ENCODE measurements at places on chromosomes 1 and 21. TPM values are rescaled to one million over a fixed set of nuclear protein-coding genes. Genes with fewer than 3 reads are reported as not detected.

Gene GJA8
- not detected for total RNA-seq

DNA sequence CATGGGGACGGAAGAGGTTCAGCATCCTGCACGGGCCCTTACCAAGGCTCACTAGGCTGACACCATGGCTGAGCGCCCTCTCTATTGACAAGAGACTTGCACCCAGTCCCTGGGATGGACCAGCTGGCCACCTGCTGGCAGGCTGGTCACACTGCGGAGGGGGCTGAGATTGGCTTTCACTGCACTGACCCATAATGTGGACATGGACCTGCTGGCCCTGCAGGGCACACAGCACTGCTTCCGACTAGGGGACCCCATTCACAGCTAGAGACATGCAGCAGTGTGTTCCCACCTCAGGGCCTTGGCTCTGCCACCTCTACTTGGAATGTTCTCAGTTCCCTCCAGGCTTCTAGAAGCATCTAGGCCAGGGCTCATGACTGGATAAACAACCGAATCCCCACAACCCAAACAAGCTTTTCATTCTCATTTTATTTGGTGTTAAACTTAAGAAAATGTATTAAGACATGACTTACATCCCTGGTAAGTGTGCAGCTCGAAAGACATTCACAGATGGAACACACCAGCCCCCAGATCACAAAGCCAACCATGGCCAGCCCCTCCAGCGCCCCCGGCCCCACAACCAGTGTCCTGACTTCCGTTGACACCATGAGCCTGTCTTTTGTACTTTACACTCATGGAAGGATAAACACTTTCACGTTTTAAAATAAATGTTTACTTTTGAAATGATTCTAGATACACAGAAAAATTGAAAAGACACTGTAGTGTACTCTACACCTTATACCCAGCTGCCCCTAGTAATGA is 9.3 kb upstream of the SRARP start:
- no peak for DNase-seq

Gene PRRX1
- total RNA-seq = 32.7 TPM

Gene DPT
- total RNA-seq = 32.9 TPM

Gene MINDY1
- 31.9 TPM for total RNA-seq

DNA sequence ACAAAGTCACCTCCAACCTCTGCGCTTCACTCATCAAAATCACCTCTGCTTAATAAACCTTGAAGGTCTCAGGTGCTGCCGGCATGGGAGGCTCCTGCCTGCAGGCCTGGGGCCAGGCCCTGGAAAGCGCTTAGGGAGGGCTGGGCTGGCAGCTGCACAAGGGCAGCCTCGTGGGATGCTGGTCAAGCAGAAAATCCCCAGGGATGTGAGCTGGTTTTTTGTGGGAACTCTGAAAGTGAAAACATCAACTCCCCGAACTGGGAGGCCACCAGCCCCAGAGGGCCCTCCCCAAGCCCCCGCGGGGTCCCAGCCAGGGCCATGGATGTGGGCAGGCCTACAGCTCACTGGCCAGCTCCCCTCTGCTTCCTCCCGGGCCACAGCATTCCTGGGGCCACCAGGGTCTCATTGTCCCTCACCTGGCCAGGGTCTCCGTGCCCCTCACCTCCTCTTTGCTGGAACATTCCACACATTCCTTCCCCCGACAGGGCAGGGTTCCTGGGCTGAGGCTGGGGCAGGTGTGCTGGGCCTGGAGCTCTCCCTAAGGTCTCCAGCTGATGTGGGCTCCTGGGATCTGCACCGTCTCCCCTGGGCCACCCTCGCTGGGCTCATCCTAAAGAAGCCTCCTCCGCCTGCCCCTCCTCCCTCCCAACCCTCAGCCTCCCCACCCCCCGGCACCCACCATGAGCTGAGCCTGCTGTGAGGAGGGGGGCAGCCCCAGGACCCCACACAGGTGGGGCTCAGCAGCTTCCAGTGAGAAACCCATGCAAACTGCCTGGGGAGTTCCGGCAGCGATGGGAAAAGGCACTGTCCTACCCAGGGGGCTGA is 36.0 kb upstream of the POFUT2 start:
- DNase-seq = no peak

GRCh38 chr1:94778808-94779207 is 41.3 kb upstream of the SLC44A3 start:
- DNase-seq = no peak

Gene CYP4X1
- 11.0 TPM for total RNA-seq

Gene C1orf87
- 1.3 TPM for total RNA-seq

DNA sequence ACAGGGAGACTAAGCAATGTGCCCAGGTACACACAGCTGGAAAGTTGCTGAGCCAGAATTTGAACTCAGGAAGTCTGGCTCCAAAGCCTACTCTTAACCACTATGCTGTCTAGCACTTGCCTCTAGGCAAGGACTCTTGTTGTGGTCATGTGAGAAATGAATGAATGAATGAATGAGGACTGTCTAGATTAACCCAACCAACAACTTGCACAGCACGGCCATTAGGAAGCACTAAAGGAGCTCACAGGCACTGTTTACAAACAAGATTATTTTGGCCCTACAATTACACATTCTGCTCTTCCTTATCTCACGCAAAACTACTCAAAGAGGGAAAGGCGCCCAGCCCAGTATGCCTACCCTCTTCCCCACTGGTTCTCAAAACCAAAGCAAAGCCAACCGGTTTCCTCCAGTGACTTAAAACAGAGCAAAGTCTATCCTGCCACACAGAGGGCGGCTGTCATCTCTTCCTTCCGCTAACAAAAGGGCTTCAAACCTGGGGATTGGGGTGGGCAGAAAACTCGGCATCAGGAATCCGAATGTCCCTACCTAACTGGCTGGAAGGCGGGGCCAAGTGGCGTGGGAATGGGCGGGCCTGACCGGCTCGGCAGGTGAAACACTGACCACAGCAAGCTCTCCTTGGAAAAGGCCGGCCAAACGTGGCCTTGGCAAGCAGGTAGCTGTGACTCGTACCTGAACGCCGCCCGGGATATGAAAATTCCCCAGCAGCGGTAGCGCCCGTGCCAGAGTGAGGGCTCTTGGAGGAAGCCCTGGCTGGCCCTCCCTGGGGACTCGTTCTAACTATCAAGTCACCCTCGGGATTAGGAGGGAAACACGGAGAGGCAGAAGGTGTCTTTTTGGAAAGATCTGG is 948 bp downstream of the STK40 start:
- DNase-seq = peak; percentile 92

DNA sequence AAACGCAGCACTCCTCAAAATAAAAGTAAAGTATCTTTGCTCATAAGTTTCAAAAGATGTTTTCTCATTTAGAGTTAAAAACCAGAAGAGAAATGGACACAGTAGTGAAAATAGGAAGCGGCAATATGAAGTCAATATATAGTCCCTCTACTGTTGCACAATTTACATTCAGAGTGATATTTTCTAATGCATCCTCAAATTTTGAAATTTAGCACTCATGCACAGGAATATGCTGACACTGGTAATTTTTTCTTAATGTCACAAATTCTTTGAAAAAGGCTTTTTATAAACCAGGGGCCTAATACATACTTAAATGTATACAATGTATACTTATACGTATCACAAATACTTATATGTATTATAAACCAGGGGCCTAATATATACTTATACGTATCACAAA is 19.5 kb downstream of the ST7L start:
- DNase-seq = no peak

Gene HMGN2
- total RNA-seq = 128 TPM

DNA sequence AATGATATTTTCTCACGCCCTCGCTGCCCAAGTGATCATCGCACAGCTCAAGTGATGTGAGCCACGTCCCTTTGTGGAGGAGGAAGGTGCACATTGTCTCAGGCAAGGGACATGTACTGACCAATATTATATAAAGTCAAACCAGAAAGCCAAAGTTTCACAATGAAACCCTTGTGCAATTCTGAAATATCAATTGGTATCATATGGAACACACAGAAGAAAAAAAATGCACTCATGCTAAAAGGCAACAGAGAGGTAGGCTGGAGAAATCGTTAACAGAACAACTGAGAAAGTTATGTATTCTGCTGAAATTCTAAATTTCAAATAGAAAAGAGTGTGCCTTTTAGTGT is 1.9 kb downstream of the JAM2 start:
- no peak for DNase-seq

Data from lower leg skin (tissue), 4 donors.